ENCODE measurements at places on chromosomes 7 and 10.
A peak's percentile ranks its signal among the peaks of the same experiment; 100 is the strongest.

- DNase-seq, result no peak
Observed at GRCh38 chr10:109931163-109931562, 7.9 kb upstream of the XPNPEP1 start.

- no peak for DNase-seq
Observed at GRCh38 chr7:41420421-41420820, 282.5 kb downstream of the INHBA start.

DNA sequence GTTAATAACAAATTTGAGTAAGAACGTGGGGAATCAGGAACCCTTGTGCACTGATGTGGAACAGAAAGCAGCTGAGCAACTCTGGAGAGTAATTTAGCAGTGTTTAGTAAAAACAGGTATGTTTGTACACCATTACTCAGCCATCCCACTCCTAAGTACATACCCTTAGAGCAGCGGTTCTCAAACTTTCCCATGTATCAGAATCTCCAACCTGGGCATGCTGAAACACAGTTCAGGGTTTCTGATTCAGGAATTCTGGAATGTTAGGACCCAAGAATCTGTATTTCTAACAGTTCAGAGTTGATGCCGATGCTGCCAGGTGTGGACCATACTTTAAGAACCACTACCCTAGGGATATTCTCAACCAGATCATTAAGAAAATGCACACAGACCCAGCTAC lies 5.1 kb downstream of the SGMS1 start:
- DNase-seq, result no peak

- no peak for DNase-seq
Observed at GRCh38 chr10:99529591-99530107, 3.1 kb upstream of the NKX2-3 start.

DNA sequence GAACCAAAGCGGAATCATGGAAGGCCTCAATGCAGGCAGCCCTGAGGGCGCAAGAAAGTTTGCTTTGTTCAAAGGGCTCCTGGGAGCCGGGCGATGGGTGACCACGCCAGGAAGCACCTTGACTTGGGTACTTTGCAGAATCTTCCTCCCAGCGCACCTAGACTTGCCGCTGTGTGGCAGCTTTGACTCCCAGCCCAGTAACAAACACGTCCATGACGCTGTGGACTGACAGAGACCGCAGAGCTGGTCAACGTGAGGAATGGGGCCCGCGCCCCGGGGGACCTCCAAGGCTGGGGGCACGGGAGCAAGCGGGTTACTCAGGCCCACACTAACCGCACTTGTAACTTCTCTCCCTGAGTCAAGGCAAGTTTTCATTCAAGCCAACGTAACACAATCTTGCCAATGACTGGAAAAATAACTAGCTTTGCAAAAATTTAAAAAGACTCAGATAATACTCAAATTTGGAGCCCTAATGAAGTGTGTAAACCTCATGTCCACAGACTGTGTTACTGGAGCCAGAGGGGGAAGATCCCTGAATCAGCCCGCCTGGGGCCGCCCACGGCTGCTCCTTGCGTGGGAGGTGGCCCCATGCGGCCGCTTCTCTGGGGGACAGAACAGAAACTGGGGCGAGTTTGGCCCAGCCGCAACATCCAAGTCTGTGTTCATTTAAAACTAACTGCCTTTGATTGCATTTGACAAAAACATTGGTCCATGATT lies 130.8 kb downstream of the DNAJB6 start:
- no peak for DNase-seq

- no peak for DNase-seq
Observed at GRCh38 chr10:96695366-96695765, 24.9 kb downstream of the PIK3AP1 start.

- peak; percentile 27 for DNase-seq
Observed at GRCh38 chr7:124764847-124765400, 668 bp downstream of the GPR37 start.
